ENCODE measurements at places on chromosomes 7 and 10.

GRCh38 chr7:26360650-26361049 lies 69.0 kb downstream of the SNX10 start:
- DNase-seq = no peak

- DNase-seq = no peak
Measured at GRCh38 chr10:73522263-73522662, 26.4 kb upstream of the PPP3CB start.

- DNase-seq = no peak
Measured at GRCh38 chr7:68955656-68956055, 642.6 kb upstream of the AUTS2 start.

- peak; percentile 42 for DNase-seq
Measured at GRCh38 chr7:135490783-135491182, 19.1 kb downstream of the CNOT4 start.

DNA sequence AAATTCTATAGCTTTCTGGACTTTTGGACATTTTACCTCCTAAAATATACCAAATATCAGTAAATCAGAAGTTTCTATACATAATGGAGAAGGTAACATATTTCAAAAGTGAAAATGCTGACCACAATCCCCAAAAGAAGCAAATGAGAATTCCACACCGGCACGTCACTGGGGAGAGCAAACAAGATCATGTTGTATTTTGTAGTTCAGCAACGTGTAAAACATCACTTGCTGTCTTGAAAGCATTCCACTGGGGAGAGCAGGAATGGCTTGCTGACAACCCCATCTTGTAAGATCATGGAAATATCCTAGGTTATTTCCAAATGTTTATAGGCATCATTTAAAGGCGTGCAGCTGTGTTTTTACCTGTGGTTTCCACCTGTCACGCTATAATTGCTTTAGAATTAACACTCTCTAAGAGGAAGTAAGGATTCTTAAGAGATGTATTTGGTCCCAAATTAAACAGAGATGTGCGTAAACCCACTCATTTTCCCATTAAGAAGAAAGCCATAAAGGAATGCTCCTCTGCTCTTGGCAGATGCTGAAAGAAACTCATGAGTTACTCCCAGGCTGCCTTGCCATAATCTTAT lies 397.1 kb upstream of the POT1 start:
- DNase-seq = no peak

DNA sequence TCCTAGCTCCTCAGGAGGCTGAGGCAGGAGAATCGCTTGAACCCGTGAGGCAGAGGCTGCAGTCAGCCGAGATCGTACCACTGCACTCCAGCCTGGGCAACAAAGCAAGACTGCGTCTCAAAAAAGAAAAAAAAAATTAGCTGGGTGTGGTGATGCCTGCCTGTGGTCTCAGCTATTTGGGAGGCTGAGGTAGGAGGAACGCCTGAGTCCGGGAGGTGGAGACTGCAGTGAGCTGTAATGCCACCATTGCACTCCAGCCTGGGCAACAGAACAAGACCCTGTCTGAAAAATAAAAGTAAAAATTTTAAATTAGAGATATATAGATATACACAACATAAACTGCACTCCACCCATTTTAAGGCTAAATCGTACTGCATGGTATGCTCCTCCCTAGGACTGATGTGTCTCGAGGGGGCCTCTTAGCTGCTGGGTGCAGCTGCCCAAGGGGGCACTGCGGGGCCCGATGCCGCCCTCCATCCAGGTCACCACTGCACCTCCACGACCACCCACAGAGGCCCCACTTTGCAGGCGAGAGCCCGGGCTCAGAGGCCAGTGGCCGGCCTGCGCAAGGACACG lies 40.9 kb upstream of the FOXK1 start:
- no peak for DNase-seq

- DNase-seq = no peak
Measured at GRCh38 chr7:158106272-158106671, 481.4 kb downstream of the PTPRN2 start.

DNA sequence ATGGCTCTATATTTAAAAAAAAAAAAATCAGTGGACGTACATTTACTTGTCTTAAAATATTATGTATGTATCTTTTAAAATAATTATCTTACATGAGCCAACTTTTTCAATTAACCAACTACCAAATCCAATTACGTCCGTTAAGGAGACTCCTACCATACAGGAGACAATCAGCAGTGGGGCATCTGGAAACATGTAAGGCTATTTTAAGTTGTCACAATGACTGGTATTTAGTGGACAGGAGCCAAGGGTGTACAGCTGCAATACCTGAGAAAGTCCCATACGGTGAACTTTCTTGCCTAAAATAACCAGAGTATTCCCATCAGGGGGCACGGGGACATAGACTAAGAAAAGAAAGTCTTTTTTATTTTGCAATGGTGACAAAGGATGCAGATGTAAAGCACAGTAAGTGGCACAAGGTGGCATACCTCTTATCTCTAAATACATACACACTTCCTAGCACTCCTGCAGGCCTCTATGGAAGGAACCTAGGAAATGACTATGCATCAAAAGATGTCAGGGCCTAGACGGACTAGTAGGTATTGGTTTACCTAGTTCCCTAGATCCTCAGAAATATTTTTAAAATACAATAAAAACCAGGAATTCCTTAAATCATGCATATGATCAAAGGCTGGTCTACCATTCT lies 16.0 kb upstream of the TLL2 start:
- DNase-seq = no peak

DNA sequence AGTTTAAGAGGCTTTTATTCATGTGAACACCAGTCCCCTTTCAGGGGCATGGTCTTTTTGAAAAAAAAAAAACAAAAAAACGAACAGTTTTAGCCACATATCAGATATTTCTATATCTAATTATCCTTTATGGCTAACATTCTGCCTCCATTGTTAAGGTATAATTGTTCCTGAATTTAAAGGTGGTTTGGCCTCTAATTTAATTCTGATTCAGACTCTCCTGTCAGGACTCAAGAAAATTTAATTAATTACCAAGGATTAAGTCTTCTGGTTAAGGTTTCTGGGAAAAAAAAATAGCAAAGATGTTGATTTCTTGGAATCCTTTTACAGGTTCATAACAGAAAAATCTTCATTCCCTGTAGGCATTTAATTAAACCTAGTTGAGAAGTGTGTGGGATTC lies 27.4 kb downstream of the COL1A2 start:
- no peak for DNase-seq

DNA sequence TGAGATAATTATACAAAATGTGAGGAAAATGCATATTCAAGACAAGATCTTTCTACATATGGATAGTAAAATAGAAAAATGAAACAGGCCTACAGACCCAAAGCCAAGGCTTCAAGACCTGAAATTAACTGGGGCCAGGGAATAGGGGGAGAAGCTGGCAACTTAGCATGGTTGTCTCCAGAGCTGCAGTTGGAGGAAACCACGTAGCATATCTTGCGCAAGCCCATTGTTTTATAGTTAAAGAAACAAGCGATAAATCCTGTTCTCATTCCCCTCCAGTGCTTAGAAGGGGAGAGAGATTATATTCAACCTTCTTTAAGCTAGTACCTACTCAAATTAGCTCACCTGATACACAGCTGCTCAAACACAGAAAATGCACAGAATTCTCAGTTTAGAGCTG lies 197.1 kb downstream of the SORCS1 start:
- DNase-seq = no peak

- DNase-seq = peak; percentile 10
Measured at GRCh38 chr7:11486271-11486670, 345.7 kb downstream of the THSD7A start.

DNA sequence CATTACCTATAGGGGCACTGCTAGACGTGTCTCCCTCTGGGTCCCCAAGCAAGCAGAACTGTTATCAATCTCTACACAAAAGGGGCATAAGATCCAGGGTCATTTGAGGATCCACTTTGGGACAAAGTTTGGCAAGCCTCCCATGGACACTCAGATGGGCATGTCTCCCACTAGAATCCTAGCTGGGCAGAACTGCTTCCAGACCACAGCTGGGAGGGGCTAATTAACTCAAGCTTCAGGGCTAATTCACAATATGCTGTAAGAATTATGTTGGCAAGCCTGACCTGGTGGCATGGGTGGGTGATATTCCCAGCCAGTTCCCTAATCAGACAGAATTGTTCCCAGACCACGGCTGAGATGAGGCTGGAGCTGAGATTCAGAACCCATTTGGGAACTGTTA lies 738.4 kb upstream of the FZD8 start:
- no peak for DNase-seq

- DNase-seq = no peak
Measured at GRCh38 chr10:18303851-18304801, 163.9 kb downstream of the CACNB2 start.

DNA sequence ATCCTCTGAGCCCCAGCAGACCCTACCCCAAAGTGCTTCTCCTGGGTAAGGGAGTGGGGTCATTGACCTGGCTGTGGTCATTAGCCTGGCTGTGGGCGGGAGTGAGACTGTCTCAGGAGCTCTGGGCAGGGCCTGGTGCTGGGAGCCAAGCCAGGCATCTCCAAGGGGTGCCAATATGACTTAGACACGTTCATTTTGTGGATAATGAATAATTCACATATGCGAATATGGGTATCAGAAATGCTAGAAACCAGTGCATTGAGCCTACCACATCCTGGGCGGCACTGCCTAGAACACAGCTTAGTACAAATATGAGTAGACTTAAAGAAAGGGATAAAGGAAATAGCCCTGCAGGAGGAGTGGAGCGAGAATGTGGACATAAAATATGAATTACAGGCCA lies 14.4 kb upstream of the SRRM3 start:
- DNase-seq = no peak

- DNase-seq = no peak
Measured at GRCh38 chr7:69953136-69954067, 355.1 kb downstream of the AUTS2 start.

DNA sequence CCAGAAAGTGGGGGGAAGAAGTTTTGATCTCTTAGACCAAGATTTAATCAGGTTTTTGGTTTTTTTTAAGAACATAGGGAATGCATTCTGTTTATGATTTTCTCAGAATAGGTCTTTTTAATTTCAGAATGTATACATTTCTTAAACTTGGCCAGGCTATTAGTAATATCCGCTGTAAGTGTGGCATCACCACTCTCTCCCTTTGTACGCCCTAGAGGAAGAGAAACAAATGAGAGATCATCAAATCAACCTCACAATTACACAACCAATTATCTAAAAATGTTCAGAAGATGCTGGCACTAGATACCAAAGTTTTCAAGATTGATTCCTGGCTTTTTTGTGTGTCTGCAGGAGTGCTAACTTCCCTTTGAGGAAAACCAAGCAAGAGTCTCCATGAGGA lies 70.0 kb downstream of the KLF6 start:
- no peak for DNase-seq

GRCh38 chr7:127383123-127383835 lies 9.2 kb downstream of the ZNF800 start:
- peak; percentile 40 for DNase-seq

DNA sequence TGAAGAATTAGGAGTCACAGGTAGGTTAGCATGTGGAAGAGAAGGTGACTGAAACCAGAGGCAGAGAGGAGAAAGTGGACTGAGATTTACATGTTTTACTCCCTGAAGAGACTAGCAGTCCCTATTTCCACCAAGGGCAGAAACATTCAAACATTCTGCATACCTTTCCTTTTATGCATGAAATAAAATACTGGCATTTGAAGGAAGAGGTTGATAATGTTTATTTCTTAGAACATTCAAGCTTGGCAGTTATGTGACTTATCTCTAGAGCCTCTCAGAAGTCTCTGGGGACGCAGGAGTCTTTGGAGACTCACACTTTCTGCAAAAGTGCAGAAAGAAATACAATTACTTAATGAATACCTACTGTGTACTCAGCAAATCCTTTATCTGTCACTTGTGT lies 507.1 kb upstream of the C7orf33 start:
- DNase-seq = no peak

GRCh38 chr10:85032981-85033380 lies 704.6 kb downstream of the CCSER2 start:
- no peak for DNase-seq

DNA sequence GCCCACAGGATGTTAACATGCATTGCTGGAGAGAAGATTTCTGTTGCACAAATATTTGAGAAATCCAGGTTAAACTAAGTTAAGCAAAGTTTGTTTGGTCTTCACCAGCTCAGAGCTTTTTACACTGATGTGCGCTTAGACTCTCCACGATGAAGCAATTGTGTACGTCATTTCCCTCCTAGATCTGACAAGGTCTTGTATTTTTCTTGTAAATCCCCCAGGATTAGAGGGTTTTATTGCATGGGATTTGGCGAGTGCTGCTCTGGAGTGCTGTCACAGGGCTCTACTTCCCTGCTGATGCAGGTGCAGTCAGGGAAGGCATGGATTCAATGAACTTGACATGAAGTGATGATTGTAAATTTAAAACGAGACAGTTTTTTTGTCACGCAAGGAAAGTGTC lies 173.3 kb downstream of the PDE1C start:
- DNase-seq = no peak

DNA sequence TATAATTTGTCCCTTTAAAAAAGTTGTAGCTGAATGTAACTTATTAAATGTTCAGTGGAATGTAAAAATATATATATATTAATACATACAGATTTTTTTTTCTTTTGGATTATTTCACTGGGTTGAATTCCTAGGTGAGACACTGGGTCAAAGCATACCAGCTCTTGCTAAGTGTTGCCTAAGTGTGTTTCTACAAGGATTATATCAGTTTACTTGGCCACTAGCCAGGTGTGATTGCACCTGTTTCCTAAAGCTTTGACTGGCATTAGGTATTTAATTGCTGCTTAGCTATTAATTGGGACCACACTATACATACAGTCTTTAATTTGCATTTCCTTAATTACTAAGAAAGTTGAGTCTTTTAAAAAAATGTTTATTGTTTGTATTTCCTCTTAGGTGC lies 5.5 kb upstream of the ELOVL3 start:
- DNase-seq = no peak

DNA sequence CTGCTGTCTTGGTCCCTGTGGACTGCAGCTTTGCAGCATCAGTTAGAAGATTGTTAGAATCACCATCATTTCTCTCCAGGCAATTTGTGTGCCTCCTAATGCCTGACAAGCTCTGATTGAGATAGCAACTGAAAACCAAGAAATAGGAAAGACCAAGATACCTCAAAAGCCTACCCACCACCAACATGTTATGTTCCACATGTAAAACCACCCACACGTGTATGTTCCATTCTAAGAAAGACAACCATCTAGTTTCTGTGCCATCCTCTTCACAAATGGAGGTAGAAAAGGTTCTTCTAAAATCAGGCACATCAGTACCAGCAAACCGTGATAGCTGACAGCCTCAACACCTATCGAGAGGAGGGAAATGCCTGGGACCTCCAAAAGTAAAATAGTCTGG lies 46.9 kb downstream of the TASOR2 start:
- no peak for DNase-seq

- no peak for DNase-seq
Measured at GRCh38 chr10:68251151-68251550, 19.2 kb upstream of the ATOH7 start.

DNA sequence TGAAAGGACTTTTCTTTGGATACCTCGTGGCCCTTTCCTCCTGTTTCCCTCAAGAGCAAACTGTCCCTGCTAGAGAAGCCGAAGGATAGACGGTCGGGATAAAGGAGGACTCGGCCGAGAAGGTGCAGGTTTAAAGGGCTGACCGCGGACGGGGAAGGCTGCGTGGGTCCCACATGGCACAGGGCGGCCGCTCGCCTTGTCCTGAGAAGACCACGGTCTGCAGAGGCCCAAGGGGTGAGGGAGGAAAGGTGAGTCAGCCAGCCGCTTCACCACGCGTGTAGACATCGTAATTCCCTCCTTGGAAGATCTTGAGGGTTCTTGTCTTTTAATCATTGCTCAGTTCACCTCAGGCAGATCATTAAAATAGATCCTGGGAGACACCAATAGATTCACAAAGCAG lies 253.8 kb downstream of the DPP6 start:
- no peak for DNase-seq
